NCI-H1436 treated with DMSO at 0.1 percent for 48 hours (cell line): ENCODE measurements at places on chromosomes 1 and 21.

DNA sequence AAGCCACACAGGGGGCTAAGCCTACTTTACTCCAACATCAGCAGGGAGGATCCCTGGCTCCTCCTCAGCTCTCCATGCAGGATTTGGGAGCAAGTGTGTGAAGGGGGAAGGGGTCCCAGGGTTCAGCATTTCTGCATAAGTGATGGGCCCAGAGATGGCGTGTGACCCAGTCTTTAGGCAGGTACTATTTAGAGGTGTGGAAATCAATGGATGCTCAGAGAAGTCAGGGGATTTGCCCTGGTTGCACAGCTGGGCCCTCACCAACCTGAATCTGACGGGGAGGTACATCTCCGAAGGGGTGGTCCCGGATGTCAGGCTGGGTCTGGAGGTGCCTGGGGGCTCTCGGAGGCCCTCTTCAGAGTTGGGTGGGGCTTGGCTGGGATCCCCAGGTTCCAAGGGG, 6.9 kb upstream of the TCEA3 start:
- no peak for DNase-seq

- DNase-seq = no peak
Observed at GRCh38 chr21:43193651-43194302, 25.0 kb downstream of the CRYAA start.

DNA sequence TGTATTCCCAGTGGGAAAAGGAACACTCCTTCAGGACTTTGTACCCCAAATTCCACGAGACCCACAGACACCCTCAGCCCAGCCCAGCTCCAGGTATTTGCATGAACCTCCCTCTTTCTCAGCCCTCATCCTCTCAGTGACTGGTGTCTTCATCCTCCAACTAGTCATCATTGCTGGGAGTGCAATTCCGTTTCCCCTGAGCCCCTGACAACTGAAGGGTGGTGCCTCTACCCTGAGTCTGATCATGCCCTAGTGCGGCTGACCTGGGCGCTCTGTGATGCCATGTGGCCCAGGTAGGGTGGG, 3.8 kb upstream of the ZNF692 start:
- DNase-seq = no peak

- DNase-seq = no peak
Observed at GRCh38 chr1:30670240-30671060, 52.9 kb downstream of the MATN1 start.

DNA sequence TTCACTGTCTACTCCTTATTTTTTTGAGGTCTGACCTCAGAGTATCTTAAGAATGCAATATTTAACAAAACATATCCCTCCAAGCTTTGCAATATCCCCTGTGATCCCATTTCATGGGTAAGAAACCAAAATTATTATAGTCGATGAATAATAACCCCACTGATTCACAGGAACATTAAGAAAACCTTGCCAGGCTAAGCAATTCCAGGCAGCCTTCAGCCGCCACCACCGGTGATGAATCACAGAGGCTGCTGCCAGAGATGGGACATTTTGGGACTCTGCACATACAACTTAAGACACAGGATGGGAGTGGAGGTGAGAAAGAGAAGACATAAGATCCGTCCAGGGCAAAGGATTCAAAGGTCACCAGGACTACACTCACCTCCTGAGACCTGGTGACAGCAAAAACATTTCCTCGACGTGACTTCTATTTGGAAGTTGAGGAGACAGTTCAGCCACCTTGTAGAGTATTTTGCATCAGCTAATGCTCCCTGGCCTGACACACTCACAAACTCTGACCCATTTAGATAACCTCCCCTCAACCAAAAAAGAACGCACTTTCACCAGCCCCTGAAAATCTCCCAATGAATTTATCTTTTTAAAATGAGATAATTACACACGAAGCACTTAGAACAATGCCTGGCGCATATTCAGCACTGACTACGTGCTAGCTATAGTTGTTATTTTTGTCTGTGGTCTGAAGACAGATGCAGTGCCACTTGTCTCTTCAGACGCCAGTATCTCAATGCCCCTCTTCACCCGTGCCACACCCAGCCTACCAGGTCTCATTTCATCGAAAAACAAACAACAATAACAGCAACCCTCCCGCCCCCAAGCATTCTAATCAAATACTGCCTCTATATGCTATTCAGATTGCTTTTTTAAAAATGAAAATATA, 17.8 kb upstream of the OVAAL start:
- no peak for DNase-seq

- no peak for DNase-seq
Observed at GRCh38 chr1:208763971-208764370, 519.8 kb upstream of the PLXNA2 start.

GRCh38 chr1:8378981-8379470, 61.1 kb downstream of the SLC45A1 start:
- no peak for DNase-seq

- DNase-seq = no peak
Observed at GRCh38 chr1:63004868-63005267, 220.9 kb downstream of the ATG4C start.

GRCh38 chr1:235019471-235019870, 109.2 kb downstream of the TOMM20 start:
- no peak for DNase-seq

DNA sequence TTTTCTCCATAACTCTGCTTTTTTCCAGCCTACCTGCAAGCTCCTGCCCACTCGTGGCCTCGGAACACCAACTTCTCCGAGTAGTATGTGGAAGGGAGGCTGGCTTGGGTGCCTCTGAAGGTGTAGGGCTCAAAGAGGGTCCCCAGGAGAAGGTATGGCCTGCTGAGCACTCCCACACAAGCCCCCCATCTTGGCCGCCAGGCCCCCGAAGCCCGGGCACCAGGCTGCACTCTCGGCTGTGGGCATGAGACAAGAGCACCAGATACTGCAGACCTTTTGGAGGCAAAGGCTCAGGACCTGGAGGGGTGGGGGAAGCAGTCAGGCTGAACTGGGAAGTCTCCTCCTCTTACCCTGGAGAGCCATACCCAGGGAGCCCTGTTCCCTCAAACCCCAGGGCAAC, 1.7 kb downstream of the ZNF692 start:
- DNase-seq = no peak

DNA sequence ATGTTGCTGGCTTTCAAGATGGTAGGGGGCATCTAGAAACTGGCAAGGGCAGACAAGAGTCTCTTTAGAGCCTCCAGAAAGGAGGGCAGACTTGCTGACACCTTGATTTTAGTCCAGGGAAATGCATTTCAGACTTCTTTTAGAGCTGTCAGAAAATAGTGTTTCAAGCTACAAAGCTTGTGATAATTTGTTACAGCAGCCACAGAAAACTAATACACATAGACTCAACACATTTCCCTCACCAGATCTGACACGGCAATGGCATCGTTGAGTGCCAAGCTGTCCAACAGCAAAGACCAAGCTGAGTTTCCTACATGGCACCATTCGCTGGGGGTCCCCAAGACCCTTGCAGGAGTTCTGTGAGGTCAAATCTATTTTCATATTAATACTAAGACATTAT, 62.0 kb downstream of the SLC9A1 start:
- no peak for DNase-seq

DNA sequence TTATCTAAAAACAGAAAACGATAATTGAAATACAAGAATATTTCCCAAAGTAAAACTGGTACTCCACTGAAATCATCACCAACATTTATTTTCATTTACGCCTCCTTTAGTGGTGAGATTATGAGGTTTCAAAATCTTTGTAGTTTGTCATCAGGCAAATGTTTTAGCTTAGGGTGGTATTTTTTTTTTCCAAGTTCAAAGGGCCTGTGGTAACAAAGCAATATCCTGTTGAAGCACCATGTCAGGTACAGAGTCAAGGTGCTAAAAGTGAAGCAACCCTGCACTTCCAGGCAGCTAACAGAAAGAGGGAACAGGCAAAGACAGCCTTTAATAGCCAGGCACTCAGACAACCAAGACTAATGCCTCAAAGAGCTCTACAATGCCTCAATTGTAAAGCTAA, 89.2 kb downstream of the JAK1 start:
- no peak for DNase-seq

DNA sequence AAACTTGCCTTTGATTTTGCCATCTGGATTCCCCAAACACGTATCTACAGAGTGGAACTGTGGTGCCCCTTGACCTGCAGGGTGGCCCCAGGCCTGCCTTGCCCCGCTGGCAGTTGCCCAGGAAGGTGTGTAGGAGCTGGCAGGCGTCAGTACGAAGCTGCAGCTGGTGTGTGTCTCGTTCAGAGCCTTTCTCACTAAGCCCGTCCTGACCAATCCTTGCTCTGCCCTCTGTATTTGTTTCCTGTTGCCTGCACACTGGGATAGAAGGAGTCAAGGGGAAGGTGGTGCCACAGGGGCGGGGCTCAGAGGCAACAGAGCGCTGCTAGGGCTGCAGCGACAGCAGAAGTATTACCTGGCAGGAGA, 5.2 kb upstream of the VSIG8 start:
- DNase-seq = peak; percentile 91

DNA sequence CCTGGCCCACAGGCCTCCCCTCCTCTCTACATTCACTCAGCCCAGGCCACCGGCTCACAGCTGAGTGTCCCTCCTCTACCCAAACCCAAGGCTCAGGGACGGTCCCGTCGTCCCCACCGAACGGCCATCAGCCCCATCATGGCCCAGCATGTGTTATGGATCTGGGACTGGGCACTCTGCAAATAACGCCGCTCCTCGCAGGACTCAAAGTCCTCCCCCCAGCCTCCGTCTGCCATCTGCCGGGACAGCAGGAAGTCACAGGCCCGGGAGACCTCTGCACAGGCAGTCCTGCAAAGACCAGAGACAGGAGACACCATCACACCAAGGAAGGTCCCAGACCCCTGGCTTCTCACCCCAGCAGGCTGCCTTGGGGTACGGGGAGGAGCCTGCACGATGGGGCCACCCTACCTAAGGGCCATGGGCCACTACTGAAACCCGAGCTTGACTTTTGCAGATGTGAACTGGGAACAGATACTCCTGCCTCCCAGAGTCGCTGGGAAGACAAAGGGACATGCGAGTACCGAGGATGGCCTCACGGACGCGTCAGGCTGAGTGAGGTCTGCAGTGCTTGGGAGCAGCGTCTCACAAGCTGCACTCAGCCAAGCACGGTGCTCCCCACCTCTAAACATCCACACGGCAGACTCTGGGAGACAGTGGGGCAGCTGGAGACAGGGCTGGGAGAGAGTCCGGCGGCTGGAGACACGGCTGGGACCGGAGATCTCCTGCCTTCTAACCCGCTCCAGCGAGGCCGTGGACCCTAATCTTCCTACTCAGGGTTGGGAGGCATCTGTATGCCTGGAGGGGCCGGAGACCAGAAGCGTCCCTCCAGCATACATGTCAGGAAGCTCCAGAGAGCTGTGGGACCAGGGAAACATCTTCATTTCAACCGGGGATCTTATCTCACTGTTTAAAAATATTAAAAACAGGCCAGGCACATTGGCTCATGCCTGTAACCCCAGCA, 10.4 kb upstream of the SPATC1L start:
- DNase-seq = no peak

DNA sequence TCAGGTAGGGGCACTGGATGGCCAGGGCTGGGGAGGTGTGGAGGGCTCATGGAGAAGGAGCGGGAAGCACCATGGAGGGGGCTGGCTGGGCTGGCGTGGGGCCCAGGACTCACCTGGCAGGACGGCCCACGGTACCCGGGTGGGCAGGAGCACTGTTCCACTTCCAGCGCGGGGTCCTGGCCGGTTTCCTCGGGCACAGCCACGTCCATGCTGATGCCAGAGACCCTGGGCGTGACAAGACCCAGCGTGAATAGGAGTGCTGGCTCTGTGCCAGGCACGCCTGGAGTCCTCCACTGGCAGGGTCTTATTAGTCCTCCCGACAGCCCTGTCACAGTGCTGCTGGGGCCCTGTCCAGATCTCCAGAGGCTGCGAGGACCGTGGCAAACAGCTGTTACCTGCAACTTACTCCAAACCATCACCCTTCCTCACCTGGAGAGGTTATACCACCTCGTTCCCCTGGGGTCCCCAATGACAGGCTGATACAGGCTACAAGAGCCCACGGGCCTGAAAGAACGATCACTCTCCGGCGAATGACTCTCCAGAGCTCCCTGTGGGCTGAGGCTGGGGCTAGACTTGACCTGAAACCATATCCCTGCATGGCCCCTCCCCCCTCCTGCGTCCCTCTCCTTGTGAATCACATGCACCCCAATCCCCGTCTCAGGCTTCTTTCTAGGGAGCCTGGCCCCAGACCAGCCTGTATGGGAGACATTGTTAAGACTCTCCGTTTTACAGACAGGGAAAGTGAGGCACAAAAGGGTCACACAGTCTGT, 62.1 kb downstream of the HSPG2 start:
- no peak for DNase-seq

GRCh38 chr1:64563958-64564565, 94.1 kb downstream of the CACHD1 start:
- no peak for DNase-seq

- DNase-seq = no peak
Observed at GRCh38 chr21:26124421-26124833, 46.1 kb downstream of the APP start.

DNA sequence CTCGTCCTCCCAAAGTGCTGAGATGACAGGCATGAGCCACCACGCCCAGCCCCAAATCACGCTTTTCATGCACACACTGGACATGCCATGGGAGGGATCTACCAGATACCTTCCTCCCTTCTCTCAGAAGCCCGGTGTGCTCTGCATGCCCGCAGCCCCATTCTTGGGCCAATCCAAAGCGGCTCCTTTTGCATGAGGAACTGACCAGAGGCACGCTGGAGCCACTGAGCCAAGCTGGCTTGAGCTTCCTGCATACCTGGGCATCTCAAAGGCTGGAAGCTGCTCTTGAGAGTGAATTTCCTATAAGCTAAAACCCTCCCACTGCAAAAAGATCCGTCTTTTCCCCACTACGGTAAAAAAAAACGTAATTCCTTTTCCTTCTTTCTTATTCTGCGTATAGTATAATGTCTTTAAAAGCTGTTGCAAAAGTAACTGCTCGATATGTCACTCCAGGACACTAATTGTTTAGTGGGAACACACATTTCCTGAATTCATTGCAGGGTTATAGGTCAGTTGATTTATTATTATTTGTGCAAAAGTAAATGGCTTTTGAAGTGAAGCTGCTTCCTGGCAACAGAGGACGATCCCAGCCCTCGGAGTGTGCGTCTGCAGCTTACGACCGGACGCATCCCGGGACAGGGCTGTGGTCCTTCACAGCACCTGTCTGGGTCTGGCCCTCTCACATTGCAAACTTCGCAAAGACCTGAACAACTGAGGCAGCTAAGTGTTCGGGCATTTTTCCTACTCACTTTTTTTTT, 61.8 kb upstream of the ETS2 start:
- DNase-seq = no peak

DNA sequence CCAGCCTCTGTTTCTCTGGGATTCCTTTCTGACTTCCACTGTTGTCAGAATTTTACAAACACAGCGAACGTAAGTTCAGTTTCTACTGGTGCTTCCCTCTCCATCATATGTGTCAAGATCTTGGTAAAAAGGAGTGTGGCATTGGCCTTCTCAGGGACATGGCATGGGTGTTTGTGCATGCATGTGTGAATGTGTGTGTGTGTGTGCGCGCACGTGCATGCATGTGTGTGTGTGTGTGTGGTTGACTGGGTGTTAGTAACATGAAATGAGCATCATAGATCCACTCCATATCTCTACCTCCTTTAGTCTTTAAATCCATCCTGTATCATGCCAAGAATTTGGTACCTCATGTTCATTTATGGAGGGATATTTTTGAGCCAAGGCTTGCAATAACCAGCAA, 411.3 kb downstream of the NPHP4 start:
- DNase-seq = no peak
